Astrocyte of the spinal cord (primary cell): ENCODE measurements at places on chromosomes 12 and 14.

GRCh38 chr12:46831335-46832129 is 5.7 kb upstream of the SLC38A4 start:
- peak; percentile 8 for DNase-seq

- DNase-seq: no peak
Measured at GRCh38 chr12:93827669-93828068, 150.5 kb downstream of the CRADD start.

- no peak for DNase-seq
Measured at GRCh38 chr14:93736378-93737014, 51.8 kb downstream of the PRIMA1 start.

DNA sequence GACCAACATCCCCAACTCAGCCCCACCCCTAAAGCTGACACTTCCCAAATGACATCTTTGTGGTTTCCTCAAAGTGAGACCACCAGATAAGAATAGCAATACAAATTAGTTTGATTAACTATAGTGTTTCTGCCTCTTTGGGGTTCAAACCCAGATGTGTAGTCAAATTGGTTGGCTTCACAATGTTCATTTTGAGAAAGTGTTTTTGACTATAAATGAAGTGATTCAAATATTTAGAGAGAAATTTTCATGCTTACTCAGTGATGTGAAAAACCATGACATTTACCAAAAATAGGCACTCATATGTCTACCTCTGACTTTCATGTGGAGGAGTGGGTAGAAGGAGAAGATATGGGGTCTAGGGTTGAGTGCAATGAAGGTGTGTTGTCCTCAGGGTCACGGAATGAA is 218.4 kb downstream of the BCAT1 start:
- no peak for DNase-seq

DNA sequence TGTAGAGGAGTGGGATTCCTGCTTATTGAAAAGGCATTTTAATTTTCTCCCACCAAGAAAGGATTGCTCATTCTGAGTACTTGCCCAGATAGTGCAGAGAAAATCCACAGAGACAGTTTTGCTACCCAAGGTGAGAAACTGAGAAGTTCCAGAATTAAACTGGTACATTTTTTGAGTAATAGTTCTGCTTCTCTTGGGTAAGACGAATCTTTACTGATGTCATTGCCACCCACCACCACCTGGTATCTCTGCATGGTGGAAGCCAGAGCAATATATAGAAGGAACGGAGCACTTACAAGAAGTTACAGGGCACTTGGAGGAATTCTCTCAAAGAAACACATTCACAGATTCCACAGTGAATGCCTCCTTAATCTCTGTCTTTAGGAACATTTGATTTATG is 20.7 kb upstream of the FRMD6 start:
- no peak for DNase-seq

DNA sequence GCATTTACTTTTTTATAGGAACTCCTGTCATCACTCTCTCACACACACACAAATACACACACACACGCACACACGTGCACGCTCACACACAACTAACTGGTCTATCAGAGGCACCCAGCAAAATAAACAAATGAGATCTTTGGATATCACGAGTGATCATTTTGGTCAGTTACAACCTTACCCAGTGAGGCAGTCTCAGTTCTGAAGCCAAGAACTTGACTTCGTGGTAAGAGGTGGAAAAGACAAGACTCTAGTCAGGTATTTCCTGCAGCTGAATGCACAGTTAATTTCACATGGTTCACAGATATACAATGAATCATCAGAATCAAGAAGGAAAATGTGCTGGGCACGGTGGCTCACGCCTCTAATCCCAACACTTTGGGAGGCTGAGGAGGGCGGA is 39.4 kb downstream of the ATF7 start:
- peak; percentile 49 for DNase-seq

- DNase-seq: no peak
Measured at GRCh38 chr14:85573406-85573805, 43.5 kb downstream of the FLRT2 start.

DNA sequence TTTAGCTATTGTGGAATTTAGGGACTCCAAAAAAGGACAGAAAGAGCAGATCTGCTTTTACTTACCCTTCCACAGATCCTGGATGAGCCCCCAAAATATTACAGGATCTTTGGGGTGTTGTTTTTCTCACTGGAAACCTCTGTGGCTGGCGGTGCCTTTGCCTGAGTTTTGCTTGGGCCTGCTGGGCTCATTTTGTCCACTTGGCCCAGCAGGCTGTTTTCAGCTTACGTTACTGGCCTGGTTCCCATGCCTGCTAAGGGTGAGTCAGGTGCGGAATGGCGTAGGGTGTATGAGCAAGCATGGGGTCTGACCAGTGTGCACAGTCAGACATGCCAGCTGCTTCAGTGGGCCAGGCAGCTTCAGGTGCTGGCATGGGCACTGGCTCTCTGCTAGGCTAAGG is 45.8 kb downstream of the HSD17B6 start:
- no peak for DNase-seq

DNA sequence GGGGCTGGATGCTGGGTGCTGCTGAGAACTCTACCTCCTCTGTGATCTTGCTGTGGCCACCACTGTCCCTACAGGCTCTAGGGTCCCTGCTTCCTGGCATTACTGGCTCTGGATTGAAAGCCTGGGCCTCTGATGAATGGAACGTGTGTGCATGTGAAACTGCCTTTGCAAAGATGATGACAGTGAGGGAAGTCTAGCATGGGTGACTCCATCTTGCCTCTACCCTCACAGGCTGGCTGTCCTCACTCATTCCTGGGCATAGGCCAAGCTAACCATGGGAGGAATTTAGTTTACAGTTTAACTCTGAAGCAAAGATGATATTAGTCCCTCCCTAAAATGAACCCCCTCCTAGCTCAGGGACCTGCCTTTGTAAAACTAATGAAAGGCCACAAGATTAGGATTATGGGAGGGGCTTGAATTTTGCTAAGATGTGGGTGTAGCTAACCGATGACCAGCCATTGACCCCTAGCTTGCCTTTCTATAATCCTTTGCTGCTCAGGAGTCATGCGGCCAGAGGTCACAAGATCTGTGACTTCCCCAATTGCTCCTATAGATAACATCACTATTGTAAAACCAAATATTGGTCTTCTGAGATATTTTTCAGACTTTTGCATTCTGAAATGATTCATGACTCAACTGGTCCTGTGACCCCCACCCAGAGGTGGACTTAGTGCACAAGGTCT is 2.2 kb upstream of the C1S start:
- DNase-seq: no peak

- no peak for DNase-seq
Measured at GRCh38 chr14:40417777-40418401, 985.7 kb upstream of the FBXO33 start.

- DNase-seq: no peak
Measured at GRCh38 chr14:101713621-101714349, 47.7 kb upstream of the PPP2R5C start.

DNA sequence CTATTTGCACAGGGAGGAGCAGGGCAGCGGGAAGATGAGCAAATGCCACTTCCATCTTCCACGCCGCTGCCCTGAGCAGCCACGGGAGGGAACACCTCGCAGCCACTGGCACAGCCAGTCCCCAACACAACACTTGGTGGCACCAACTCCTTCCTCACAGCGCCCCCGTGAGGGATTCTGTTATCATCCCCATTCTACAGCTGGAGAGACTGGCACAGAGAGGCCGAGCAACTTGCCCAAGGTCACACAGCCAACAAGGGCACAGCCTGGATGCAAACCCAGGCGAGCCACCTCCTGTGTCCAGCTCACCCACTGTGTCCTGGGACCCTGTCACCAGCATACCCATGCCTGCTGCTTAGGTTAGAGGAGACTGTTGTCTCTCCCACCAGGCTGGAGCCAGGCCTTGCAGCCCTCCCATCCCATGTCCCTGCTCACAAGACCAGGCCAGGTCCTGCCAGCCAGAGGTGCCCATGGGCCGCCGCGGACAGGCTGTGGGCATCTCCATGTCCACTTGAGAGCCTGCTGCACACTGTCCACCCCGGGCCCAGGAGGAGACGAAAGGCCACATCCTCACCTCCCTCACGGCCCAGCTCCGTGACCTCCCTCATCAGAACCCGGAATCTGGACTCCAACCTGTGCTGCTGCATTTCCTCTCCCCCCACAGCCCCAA is 57.0 kb downstream of the NCOR2 start:
- no peak for DNase-seq

DNA sequence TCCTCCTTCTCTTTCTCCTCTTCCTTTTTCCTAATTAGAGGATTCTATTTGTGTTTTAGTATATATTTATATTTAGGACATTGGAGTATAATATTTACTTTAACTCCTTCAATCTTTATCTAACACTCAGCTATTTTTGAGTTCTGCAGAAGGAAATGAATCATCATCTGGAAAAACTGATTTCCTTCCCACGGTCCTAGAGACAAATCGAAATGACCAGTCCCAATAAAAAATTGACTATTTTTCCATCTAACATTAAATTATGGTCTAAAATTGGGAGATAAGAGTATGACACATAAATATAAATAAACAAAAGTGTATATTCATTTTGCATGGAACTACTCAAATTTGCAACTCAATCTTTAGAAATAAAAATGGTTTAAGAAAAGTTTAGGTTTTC is 167.4 kb downstream of the TMTC3 start:
- peak; percentile 72 for DNase-seq

DNA sequence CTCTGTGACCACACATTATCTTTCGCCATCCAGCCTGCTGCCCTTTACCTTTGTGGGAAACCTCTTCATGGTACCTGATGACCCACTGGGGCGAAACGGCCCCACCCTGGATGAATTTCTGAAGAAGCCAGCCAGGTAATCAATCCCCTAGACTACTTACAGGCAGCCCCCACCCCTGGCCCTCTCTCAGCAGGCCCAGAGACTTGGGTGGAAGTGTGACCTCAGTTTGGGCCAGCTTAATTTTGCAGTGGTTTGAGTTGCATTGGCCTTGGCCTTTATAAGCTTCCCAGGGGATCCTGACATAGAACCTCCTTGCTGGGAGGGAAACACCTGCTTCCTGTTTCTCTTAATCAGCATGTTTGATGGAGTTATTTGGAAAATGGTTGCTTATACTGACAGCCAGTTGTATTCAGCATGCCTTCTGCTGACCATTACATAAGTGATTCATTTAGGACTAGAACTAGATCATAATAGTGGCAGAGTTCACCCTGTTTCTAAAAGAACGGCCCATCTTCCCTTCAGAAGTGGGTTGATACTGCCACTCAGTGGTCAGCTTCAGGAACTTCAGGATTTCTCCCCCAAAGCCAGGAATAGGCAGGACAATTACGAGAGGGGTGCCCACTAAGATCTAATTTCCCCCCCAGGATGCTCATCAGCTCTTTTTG is 6.1 kb downstream of the SDR39U1 start:
- DNase-seq: peak; percentile 79

- DNase-seq: peak; percentile 29
Measured at GRCh38 chr14:74475678-74476077, 17.4 kb downstream of the NPC2 start.

DNA sequence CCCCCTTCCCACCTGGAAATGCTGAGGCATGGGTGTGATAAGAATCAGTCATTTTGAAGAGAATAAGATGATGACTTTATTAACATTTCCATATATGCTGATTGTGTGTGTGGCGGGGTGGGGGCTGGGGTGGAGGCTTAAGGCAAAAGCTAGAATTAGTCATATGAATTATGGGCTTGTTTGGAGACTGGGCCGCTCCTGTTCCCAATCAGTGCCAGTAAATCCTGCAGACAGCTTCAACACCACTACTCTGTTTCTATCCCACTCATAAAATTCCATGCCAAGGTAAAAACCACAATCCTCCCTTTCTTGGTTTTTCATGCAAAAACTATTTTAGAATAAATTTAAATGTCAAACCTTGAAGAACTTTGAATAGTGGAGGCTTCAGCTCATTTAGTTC is 29.9 kb upstream of the SLC38A2 start:
- peak; percentile 92 for DNase-seq

- DNase-seq: peak; percentile 91
Measured at GRCh38 chr12:94640134-94640928, 10.0 kb downstream of the TMCC3 start.

- DNase-seq: no peak
Measured at GRCh38 chr12:49330032-49330619, 6.9 kb downstream of the C1QL4 start.

DNA sequence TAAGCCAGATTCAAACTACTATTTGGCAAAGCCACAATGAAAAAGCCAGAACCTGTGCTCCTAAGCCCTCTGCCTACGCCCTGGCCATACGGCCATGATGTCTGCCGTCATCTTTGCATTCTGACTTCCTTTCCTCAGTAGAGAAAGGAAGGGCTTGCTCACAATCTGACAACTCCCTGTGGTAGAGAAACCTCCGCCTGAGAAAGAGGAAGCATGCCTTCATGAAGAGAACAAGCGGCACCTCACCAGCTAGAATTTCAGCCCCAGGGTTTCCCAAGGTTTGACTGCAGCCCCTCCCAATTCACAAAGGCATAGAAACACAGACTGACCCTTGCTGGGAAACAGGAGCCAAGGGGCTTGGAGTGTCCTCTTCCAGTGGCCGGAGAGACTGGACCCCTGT is 25.7 kb downstream of the TEP1 start:
- no peak for DNase-seq

DNA sequence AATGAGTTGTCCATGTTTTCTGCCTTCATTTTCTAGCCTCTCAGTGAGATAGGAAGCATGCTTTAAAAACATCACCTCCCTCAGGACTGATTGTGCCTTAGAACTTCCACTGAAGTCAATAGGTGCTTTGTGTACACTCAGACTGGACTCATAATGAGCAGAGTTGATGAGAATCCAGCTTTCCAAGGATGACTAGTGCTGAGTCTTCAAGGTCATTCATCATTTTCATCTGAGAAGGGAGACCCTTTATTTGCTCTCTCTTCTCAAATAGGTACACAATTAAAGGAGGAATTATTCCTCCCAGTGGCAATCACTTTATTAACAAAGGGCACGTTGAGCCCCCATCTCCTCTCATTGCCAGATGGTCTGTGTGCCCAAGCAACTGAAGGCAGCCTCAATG is 210.9 kb upstream of the PRKD1 start:
- peak; percentile 10 for DNase-seq

GRCh38 chr12:45729233-45730083 is at the start of gene ARID2:
ARID2 (plus strand) TSS chr12:45729706; CDS start chr12:45729837, 131 bp downstream.
- DNase-seq: peak; percentile 73

GRCh38 chr12:105676694-105677093 is 346.2 kb downstream of the C12orf75 start:
- DNase-seq: no peak

DNA sequence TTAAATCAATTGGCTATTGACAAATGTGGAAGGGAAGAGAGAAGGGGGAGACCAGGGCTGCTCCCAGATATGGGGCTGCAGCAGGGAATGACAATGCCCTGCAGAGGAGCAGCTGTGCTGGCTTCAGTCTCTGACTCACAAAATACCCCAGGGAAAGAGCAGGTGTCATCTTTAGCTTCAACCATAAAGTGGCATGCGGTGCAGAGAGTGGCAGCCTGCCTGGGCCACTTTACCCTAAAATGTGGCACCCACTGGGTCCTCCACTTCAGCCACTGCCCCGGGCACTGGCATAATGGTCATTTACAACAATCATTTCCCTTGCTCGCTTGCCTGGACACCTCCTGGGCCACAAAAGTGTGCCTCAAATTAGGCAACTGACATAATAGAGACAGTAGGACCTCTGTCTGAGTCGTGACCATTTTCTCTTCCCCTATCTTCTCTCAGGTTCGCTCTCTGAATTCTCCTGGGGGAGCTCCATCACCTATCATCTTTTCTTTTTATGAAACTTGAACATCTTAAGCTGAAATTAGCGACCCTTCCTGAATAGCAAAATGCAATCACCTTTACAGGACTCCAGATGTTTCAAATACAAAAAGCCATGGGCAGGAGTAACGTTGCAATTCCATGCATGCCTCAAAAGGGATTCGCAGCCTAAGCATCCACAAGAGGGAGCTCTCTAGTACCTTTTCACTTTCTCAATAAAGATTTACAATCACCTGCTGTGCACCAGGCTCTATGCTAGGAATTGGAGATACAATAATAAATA is 179.9 kb upstream of the ATF7IP start:
- peak; percentile 34 for DNase-seq
